Amniotic epithelial cell (primary cell): ENCODE measurements at places on chromosomes 12 and 14.
A peak's percentile ranks its signal among the peaks of the same experiment; 100 is the strongest.

DNA sequence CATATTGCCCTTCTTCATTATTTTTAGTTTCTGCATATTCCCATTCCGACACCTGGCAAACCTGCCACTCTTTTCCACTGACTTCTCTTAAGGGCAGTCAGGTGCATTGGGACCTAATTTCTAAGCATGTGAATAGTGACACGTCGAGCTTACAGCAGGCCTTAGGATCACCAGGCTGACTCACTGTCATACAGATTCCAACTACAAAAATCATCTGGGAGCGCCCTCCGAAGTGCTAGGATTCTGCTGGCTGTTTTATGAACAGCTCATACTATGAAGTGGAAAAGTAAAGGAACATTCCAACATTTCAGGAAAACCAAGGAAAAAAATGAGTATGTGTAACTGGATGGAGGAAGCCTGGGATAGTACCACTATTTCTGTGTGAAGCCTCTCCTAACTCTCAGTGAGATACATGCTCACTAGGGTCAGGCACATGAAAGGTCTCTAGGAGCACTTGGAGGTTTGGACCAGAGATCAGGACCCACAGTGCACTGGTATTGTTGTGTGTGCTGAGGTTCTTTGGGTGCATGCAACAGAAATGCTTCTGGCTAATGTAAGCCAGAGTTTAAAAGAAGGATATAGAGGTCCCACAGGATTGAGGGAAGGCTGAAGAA lies 257.4 kb downstream of the ZFP36L1 start:
- peak; percentile 82 for DNase-seq

- peak; percentile 45 for DNase-seq
Observed at GRCh38 chr12:97308576-97309198, 153.9 kb upstream of the RMST start.

GRCh38 chr12:13258197-13258596 lies 61.7 kb downstream of the EMP1 start:
- DNase-seq = no peak

DNA sequence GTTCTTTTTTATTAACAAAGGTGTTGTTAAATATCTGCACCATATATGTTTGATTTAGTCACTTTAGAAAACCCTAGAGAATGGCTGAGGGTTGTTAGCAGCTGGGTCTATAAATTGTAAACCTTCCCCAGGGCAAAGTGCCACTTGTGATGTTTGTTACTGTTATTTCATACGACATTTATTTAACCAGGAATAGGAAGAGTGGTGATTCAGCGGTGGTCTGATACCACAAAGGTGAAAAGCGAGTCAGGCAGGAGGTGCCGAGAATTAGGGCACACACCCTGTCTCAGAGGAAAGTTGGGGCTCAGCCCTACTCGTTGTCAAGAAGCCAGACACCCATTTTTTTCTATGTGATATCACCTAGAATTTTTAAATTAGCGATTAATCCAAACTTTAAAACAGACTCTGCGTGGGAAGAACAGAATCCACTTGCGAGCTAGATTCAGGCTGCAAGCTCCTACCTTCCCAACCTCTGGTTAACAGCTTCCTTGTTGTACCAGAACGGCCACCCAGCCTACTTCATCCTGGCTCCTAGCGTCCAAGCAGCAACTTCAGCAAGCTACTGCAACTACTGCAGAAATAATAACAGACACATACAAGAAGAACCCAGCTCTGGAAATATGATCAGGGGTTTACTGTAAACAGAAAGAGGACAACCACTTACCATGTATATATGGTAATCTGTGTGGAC lies 126.7 kb downstream of the TMEM132D start:
- no peak for DNase-seq

GRCh38 chr12:12804432-12804886 lies 8.7 kb upstream of the DDX47 start:
- DNase-seq = peak; percentile 88

- no peak for DNase-seq
Observed at GRCh38 chr14:100531152-100532121, 55.8 kb downstream of the BEGAIN start.

DNA sequence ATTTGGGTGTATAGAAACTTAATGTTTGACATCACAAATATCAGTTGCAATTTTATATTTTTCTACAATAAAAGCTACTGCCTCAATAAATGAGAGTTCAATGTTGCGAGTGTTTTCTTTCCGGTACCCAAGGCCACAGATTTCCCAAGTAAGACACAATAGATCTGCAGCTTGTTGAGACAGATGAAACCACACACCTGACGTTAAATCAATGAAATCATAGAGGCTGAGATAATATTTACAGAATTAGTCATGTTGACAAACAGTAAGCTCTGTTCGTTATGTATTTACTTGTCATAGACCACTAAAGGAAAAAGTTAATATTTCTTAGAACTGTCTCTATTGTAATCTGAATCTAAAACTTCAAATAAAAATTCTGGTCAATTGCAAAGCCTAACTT lies 49.2 kb upstream of the PTHLH start:
- no peak for DNase-seq

DNA sequence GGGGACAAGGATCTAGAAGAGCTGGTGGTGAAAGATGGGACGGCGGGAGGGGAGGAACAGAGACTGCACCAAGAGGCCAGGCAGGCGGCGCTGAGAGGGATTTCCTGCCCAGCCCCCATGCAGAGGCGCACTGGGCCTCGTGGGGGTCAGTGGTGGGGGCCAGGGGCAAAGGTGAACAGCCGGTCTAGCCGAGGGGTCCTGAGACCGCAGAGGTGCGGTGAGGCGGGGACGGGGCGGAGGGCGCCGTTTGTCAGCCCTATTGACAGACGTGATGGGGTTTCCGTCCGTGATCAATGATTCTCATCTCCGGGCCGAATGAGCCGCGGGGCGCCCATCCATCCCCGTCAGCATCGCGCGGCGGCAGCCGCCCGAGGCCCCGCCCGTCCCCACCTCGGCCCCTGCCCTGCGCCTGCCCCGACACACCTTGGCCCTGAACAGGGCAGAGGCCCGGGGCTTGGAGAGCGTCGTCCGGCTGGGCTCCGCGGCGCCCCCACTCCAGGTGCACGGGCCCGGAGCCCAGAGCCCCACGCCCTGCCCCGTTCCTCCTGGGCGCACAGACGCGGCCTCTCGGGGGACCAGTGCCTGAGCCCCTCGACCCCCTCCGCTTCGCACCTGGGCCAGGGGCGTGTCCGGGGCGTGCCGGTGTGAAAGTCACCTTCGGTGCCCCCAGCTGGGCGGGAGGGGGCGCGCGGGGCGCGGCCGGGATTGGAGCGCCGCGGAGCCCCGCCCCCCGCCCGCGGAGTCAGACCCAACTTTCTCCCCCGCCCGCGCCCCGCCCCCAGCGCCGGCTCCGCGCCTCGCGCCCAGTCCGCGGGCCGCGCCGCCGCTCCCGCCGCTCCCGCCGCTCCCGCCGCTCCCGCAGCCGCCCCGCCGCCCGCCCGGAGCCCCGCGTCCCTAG lies at the start of gene NXPH4:
NXPH4 (plus strand) TSS at position 781 of the 898 bp plus-strand sequence. CDS start 176 bp downstream, outside the sequence.
- no peak for DNase-seq

DNA sequence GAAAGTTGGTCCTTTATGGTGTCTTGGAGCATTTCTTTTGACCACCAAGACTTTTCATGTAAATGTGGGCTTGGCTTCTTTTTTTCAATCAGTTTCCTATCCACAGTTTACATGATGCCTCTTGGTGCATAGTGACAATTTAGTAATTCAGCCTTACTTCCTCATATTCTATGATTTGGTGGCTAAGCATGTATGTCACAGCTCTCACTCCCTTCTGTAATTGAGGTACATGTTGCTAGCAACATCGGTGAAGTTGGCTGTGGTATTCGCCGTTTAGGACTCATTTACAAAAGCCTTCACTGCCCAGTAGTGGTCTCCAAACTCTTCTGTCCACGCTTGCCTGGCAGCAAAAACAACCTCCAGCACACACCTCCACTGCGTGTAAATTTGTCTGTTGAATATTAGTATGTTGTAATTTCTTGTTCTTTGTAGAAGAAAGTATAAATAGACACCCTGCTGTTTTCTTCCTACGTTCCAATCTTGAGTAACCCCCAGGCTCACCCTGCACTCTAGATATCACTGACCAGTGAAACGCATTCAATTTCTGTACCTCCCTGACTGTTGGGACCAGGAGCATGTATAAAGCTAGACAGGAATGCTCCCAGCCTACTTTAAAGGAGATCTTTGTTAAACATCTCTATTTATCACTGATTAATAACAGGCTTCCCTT lies 90.4 kb downstream of the PPP2R5C start:
- no peak for DNase-seq

GRCh38 chr12:530308-530707 lies 70.6 kb downstream of the B4GALNT3 start:
- DNase-seq = peak; percentile 81

- peak; percentile 77 for DNase-seq
Observed at GRCh38 chr14:21915826-21916225, 242.2 kb upstream of the OR4E1 start.

GRCh38 chr12:107593713-107594381 lies 91.8 kb upstream of the PWP1 start:
- no peak for DNase-seq

- DNase-seq = no peak
Observed at GRCh38 chr12:132359971-132360370, 30.6 kb upstream of the GALNT9 start.

DNA sequence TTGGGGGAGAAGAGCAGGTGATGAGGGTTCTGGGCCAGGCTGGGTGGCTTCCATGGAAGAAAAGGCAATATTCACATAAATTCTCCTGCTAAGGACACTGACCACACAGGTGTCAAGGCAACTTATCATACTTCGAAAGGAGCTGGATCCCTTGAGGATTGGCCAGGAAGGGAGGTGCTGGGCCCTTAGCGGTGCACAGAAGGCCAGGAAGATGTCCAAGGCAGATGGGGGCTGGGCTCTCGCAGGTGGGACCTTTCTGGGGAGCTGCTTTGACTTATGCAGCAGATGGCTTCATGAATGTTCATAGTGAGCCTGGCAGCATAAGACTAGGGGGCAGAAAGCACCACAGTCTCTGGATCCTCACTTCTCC lies 3.9 kb downstream of the CD63 start:
- no peak for DNase-seq

- peak; percentile 65 for DNase-seq
Observed at GRCh38 chr12:50101663-50102062, 2.1 kb upstream of the GPD1 start.

- DNase-seq = no peak
Observed at GRCh38 chr12:80935111-80935510, 2.6 kb downstream of the LIN7A start.

GRCh38 chr12:96770219-96771102 lies 136.6 kb upstream of the NEDD1 start:
- DNase-seq = no peak

DNA sequence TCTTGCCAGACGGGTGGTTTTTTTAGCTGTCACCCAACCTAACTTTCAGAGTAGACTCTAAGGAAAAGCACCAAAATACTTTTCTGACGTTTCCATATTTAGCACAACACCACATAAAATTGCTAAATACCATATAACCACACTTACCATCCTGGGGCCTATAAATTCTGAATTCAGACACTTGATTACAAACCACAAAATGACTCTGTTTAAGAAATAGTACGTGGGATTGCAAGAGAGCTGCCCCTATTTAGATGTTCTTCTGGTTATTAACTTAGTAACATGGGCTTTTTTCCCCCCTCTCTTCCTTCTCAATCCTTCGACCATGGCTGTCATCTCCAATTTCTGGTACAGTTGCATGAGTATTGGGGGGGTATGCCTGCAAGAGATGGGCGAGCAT lies 287.7 kb downstream of the BMP4 start:
- DNase-seq = peak; percentile 95

DNA sequence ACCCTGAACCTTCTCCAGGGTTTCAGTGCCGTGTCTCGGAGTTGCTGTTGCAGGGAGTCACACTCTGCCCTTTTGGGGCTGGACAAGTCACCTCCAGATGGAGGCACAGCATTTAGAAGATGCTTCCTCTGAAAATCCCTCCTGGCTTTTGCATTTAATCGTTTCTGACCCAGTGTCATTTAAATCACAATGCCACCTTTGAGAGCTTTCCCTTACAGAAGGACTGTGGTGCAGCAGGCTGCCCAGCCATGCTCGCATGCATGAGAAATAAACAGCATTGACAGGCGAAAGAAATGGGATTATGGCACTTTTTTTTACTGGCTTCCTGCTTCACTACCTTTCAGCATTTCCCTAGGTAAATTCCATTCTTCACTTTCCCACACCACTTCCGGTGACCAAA lies 113.4 kb upstream of the DYRK2 start:
- DNase-seq = no peak

- peak; percentile 25 for DNase-seq
Observed at GRCh38 chr14:30966415-30967363, 58.8 kb upstream of the AP4S1 start.

GRCh38 chr14:103551338-103551762 lies 11.1 kb downstream of the BAG5 start:
- DNase-seq = no peak

GRCh38 chr12:118958520-118958919 lies 22.8 kb upstream of the SRRM4 start:
- no peak for DNase-seq

DNA sequence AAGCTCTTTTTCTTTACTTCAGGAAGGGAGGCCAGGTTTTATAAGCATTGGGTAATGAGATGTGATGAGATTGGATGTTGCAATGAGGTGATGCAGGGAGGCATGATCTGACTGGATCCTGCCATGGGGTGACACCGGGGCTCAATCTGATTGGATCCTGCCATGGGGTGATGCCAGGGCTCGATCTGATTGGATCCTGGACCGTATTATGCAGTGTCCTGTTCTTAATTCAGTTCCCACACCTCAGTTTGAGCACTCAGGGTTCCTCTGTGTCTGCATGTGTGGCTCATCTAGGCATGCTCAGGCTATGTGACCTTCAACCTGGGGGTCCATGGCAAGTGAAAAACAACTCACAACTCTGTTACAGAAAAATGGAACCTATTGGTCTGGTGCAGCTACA lies 166.4 kb downstream of the SLC15A4 start:
- no peak for DNase-seq

DNA sequence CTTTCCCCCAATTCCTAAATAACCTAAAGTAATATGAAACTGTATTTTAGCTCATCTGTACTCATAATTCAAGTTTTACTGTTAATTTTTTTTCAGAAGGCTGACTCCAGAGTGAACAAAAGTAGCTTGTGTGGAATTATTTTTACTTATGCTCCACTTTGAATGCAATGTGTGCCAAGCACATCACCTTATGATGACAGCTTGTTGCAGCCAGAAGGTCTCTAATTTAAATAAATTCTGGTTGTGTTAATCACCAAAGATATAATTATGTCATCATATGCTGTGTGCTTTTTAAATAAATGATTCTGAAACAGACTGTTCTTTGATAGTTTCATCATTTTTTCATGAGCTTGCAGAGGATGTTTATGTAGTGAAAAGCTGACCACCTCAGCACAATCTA lies 283.1 kb downstream of the TMEM117 start:
- no peak for DNase-seq

- DNase-seq = no peak
Observed at GRCh38 chr14:77906446-77906845, 106.5 kb downstream of the ADCK1 start.

DNA sequence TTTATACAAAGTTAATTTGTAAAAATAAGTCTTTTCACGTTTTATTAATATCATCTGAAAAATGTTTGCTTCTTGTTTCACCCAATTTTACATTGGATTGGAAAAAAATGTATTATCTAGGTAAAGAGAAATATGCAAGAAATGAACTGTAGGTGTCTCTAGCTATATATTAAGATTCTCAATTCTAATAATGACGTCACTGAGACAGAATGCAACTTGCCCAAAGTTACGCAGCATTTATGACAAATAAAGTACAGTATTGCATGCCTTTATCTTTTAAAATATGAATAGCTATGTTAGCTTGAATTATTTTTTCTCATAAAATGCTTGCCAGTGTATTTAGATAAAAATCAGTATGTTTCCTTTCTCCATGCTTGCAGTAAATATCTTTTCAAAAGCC lies 728.8 kb downstream of the RERGL start:
- DNase-seq = no peak
